ENCODE measurements at places on chromosomes 13 and 19. TPM values are rescaled to one million over a fixed set of nuclear protein-coding genes. Genes with fewer than 3 reads are reported as not detected.

- no peak for DNase-seq
These were observed 9.8 kb upstream of the CEACAM18 start for GRCh38 chr19:51468545-51468920.

DNA sequence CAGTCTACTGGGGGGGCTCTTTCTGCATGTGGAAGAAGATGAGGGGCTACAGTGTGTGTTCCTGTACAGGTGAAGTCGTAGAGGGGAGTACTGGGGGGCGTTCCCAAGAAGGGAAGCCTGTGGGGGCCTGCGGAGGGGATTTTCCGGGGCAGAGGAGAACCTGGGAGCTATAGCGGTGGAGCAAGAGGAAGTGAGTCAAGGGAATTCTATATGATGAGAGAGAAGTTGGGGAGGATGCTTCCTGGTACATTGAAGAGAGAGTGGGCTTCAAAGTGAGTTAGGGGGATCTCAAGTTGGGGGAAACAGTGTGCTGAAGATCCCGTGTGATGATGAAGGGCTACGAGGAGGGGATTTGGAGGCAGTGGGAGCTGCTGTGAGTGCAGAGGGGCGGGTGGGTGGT is 1.9 kb upstream of the CACNG8 start:
- no peak for DNase-seq

Gene MYO9B
- 205 TPM for total RNA-seq

DNA sequence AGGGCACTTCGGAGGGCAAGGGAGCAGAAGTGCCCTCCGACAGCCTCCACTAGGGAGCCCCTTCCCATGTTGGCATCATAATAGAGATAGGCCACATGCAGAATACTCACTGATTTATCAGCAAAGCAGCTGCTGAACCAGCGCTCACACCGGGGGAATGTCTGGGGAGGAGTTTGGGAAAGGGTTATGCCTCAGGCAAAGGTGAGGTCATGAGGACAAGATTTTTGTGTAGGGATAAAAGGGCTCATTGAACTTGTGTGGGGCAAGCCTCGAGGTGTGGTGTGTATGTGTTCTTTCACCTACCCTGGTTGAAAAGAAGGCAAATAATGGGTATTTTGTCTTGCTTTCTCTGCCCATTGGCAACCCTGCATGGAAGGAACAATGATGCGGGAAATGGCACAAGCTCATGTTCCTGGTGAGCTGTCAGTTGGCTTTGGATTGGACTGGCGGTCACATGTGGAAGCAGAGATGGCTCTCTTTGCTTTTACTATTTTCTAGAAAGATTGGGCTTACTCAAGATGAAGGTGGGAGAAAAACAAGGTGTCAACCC is 39.1 kb upstream of the SLC7A9 start:
- DNase-seq = no peak

Gene SCN1B
- total RNA-seq = 9.8 TPM
